Stimulated activated CD4-positive, alpha-beta T cell treated with anti-CD3 and anti-CD28 coated beads, Interleukin-12 subunit alpha, Interleukin-12 subunit beta, amount 100 ng/mL, for 48 hours (primary cell): ENCODE measurements at places on chromosomes 3 and 15.

- DNase-seq, result no peak
Observed at GRCh38 chr15:101122806-101123205, 129.0 kb downstream of the CHSY1 start.

DNA sequence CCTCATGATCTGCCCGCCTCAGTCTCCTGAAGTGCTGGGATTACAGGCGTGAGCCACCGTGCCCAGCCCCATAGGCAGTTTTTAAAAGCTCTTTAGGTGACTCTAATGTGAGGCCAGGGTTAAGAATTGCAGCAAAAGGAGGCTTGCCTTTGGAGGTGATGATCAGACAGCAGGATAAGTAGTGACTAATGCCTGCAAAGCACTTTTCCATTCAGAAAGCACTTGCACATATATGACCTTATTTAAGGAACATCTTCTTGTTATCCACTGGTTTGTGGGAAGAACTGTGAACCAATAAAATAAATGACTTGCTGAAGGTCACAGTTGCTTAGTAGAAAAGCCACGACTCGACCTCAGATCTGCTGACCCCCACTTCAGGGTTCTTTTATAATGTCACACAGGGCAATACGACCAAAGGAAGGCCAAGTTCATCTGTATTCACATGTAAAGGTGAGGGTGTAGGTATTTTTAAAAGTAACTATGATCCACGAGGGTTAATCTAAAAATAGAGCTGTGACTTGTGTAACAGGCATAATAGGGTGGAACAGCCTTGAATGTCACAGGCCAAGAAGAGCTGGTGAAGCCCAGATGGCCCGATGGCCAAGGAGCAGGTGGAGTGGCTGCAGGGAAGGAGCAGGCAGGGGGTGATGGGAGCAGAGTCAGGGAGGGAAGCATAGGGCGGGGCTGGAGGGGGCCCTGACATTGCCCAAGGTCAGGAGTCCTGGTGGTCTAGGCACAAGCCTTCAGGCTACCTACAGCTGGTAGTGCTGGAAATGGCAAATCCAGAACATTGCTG, 24.4 kb downstream of the LARP6 start:
- DNase-seq, result no peak

- no peak for DNase-seq
Observed at GRCh38 chr15:74982183-74982582, 13.2 kb upstream of the SCAMP5 start.

DNA sequence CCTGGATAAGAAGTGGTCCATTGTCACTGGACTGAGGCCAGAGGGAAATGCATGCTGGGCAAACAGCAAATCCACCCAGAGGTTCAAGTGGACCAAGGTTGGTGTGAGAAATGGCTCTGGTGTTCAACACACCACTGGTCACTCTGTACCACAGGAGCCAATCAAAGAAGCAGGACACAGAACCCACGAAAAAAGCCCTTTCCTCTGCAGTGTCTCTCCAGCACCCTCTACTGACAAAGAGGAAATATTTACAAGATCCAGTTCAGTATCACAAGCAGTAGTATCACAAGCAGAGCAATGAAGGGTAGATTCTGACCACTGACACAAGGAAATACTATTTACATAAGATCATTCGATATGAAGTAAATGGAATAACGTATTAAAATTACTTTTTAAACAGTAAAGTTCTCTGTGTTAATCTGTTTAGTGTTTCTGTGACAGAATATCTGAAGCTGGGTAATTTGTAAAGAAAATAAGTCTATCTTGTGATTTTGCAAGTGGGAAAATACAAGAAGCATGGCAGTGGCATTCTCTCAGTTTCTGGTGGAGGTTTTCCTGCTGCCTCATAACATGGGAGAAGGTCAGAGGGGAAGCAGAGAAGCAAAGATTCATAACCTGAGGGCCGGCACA, 390.7 kb downstream of the EFHB start:
- no peak for DNase-seq

DNA sequence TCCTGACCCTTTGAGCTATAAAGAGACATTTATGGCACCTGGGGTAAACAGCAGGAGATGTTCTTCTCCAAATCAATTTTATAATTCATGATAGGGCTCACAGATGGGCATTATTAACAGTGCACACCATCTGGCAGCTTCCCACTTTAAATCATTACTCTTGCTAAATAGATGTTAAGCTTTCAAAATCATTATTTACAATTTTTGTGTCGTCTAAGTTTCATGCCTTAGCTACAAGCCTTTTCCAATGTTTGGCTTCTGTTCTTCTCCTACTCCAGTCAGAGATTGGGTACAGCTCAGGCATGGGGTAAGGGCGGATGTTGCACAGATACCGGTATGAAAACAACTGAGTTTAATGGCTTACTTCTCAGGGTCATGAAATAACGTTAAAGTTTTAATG, 120.9 kb upstream of the PFN2 start:
- DNase-seq, result no peak

DNA sequence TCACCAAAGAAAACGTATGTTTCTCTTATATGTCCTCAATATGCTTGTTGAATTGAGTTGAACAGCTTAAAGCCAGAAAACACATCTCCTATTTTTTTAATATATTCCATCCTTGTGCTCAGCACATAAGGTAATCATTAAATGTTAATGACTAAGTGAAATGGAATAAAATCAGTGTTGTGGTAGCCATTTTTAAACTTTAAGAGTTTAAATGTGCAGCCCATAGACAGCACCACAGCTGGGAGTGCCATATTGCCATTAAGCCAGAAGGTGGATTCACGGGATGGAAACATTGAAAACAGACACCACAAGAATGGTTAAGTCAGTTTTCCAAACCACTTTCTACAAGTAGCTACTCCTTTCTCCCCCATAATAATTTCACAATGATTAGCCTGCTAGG, 76.8 kb upstream of the C15orf61 start:
- no peak for DNase-seq

DNA sequence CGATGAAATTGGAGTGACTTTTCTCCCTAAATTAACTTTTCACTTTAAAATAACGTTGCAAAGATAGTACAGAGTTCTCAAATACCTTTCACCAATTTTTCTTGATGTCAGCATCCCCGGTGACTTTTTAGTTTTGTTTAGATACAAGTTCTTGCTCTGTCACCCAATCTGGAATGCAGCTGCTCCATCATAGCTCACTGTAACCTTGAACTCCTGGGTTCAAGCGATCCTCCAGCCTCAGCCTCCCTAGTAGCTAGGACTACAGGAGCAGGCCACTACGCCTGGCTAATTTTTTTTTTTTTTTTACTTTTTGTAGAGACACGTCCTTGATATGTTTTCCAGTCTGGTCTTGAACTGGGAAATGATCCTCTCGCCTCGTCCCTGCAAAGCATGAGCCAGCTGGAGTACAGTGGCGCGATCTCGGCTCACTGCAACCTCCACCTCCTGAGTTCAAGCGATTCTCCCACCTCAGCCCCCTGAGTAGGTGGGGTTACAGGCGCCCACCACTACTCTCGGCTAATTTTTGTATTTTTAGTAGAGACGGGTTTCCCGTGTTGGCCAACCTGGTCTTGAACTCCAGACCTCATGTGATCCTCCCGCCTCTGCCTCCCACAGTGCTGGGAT, 747 bp downstream of the NSUN3 start:
- DNase-seq, result no peak

GRCh38 chr3:115072265-115073021, 74.6 kb downstream of the ZBTB20 start:
- DNase-seq, result no peak

- DNase-seq, result no peak
Observed at GRCh38 chr3:177589041-177589650, 391.9 kb upstream of the TBL1XR1 start.

- DNase-seq, result no peak
Observed at GRCh38 chr3:178880274-178880673, 191.3 kb downstream of the ZMAT3 start.

- no peak for DNase-seq
Observed at GRCh38 chr3:127712881-127713771, 40.4 kb downstream of the ABTB1 start.

GRCh38 chr3:125126323-125126722, 70.5 kb upstream of the HEG1 start:
- no peak for DNase-seq

DNA sequence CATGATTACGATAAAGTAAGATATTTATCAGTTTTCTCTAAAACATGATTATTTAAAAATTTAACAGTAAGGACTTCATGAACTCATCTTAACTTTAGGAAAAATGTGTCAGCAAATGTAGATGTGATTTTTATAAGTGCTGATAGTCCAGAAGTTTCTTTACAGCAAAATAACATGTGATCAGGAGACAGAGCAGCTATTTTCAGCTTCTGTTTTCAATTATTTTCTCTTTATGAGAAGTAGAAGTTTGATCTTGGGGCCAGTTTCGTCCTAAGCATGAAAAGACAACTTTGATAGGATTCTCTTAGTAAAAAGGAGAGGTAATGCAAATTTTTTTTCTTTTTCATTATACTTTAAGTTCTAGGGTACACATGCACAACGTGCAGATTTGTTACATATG, 96.5 kb upstream of the TSPAN3 start:
- DNase-seq, result no peak

- DNase-seq, result no peak
Observed at GRCh38 chr3:15399970-15400369, 27.4 kb downstream of the METTL6 start.

- DNase-seq, result no peak
Observed at GRCh38 chr3:63937661-63938651, 25.8 kb upstream of the SCAANT1 start.

GRCh38 chr15:83356501-83357399, 72.3 kb upstream of the BNC1 start:
- no peak for DNase-seq

GRCh38 chr3:175267121-175267531, 408.0 kb downstream of the NAALADL2 start:
- no peak for DNase-seq
